ENCODE measurements at places on chromosomes 6 and 20.

DNA sequence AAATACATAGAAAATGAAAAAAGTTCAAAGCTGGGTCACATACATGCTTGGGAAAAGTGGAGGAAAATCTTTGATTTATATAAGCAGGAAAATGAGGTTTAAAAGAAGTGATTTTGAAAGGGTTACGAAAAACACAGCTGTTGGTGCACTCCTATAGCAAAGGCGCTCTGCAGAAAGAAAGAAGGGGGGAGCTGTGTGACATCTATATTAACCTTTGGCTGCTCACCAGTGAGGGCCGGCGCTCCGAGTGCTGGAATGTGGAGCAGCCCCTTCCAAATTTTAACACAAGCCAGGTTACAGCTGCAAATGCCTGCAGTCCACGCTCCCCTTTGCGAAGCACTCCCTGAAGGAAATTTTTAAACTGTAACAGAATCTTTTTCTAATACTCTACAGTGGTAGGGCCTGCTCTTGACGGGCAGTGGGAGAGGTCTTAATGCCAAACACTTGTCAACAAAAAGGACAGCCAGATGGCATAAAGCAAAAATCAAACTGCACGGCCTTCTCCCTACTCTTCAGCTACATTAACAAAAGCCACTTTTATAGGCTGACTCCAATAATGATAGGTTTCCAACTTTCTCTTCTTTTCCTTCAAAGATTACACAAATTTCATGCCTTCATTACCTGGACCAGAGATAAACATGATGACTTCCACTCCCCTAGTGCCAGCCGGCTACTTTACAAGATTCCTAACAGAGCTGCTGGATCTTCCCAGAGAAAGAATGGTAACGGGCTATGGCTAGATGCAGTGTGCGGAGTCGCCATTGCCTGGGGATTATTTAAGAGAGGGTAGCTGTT lies 4.8 kb downstream of the BMP7 start:
- peak; percentile 54 for DNase-seq

DNA sequence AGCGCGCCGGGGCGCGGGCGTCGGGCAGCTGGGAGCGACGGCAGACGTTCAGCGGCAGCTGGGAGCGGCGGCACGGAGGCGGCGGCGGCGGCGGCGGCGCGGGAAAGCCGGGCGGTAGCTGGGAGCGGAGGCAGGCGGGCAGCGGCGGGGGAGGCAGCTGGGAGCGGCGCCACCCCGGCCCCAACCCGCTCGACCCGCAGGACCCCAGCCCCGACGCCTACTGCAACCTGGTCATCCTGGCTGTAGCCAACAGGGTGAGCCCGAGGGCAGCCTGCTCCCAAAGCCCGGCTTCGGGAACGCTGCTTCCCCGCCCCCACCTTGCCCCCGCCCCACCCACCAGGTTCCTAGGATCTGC lies 8.9 kb downstream of the CCM2L start:
- peak; percentile 42 for DNase-seq

DNA sequence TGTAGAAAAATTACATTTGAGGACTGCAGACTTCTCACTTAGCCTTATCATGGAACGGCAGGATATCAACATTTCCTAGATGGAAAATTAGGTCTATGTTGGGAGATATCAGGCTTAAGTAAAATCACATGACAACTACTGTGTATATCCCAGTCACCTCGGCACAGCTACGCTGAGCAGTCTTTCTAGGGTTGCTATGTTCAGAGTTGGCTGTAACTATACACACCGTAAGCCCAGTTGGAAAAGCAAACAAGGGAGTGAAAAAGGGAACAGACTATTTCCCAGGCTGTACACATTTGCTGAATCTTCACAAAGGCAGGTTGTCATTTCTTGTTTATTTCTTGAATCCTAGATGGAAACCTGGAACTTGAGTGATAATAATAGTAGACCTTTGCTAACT lies 80.7 kb upstream of the PTPRK start:
- DNase-seq = no peak

DNA sequence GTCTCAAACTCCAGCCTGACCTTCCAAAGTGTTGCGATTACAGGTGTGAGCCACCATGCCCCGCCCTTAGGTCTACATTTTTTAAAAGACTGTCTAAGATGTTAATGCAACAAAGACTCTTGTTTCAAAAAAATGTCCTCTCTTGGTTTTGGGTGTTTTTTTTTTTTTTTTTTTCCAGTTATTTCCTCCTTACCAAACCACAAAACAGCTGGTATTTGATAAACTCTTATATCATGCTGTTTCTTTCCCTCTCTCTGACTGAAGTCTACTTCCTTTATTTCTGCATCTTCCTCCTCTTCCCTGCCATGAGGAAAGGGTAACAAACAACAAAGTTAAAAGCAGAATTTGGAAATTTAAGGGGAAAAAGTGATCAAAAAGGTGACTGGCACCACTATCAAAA lies 21.2 kb downstream of the STK38 start:
- DNase-seq = no peak

DNA sequence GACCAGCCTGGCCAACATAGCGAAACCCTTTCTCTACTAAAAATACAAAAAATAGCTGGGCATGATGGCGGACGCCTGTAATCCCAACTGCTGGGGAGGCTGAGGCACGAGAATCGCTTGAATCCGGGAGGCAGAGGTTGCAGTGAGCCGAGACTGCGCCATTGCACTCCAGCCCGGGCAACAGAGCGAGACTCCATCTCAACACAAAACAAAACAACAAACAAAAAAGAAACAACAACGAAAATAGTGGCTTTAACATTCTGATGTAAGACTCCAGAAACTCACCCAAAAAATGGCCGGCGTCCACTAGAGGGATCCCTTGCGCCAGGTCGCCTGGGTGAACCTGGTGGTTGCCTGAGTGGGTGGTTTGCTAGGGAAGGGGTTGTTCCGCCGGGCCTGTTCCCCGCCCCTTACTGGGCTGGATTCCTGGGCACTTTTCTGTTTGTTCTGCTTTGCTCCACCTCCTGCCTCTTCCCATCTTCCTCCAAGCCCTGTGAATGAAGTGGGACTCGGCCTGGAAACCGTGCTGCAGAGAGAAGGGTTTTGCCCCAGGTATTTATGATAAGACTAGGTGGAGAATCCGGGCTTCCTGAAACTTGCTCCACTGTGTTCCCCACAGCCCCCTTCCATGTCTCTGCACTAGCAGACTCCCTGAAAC lies 1.5 kb downstream of the PABPC1L start:
- DNase-seq = no peak

DNA sequence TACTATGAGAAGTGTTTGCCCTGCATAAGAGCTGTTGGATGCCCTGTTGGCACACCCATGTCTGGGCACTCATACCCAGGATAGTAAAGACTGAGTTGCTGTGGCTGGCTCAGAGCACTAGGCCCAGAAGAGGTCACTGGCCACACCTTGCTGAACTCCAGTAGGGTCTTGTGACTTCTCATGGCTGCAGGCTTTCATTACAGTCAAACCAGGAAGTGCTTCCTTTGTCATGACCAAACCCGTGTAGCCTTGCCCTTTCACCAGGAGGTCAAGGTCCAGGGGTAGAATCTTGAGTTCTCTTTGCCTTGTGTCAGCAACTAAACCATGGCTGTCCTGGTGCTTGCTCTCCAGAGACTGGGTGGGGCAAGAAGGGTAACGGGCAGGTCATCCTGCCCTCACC lies 49.5 kb downstream of the CD164 start:
- DNase-seq = no peak

DNA sequence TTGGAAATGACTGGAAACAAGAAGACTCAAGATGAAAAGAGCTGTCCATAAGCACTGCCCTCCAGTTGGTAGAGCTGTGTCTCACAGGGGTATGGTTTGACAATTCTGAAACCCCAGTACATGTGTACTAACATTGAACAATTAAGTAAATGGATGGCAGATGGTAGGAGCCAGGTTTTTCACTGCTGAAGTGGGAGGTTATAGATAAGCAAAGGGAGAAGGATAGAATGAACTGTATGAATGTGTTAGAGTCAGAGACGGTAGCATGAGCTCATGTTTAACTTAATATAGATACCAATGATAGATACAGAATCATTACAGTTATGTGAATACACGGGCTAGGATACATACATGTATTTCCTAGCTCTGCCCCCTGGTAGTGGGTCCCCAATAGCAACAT lies 95.0 kb upstream of the SIRPA start:
- DNase-seq = no peak

DNA sequence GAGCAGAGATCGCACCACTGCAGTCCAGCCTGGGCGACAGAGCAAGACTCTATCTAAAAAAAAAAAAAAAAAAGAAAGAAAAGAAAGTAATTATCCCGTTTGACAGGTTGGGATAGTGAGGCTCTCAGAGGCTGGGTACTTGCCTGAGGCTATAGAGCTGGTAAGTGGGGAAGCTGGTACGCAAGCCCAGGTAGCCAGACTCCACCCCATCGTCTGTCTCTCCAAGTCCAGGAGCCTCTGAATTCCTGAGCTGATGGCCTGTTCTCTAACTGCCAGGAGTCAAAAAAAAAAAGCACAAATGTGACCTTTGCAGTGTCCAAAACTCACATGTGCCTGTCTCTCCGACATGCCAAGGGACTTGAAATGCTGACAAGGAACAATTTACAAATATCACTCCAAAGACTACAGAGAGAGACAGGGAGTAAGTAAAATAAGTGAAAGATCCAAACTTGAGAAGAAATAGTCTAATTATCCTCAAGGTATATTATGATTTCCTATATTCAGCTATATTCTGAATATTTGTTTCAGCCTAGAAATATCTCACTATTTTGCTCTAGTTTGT lies 109.1 kb upstream of the SCAF8 start:
- DNase-seq = no peak

GRCh38 chr20:48283470-48284110 lies 498.3 kb upstream of the SULF2 start:
- DNase-seq = peak; percentile 69

DNA sequence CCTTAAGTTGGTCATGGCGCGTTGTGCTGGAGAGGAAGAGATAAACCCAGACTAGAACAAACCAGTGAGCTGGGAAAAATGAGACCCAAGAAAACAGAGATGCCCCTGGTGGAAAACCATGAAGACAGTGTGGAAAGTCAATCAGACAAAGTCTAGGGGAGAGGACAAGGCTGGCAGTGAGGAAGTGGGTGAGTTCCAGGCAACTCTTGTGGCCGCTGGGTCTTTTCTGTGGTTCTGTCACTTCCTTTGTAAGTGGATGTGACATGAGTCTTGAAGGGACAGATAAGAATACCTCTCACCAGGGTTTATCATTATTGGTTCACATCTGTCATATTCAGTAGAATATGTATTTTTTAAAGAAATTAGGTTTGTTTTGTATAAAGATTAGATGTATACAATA lies 738.4 kb downstream of the DHX35 start:
- no peak for DNase-seq

GRCh38 chr6:21064756-21065340 lies 528.7 kb upstream of the SOX4 start:
- no peak for DNase-seq

DNA sequence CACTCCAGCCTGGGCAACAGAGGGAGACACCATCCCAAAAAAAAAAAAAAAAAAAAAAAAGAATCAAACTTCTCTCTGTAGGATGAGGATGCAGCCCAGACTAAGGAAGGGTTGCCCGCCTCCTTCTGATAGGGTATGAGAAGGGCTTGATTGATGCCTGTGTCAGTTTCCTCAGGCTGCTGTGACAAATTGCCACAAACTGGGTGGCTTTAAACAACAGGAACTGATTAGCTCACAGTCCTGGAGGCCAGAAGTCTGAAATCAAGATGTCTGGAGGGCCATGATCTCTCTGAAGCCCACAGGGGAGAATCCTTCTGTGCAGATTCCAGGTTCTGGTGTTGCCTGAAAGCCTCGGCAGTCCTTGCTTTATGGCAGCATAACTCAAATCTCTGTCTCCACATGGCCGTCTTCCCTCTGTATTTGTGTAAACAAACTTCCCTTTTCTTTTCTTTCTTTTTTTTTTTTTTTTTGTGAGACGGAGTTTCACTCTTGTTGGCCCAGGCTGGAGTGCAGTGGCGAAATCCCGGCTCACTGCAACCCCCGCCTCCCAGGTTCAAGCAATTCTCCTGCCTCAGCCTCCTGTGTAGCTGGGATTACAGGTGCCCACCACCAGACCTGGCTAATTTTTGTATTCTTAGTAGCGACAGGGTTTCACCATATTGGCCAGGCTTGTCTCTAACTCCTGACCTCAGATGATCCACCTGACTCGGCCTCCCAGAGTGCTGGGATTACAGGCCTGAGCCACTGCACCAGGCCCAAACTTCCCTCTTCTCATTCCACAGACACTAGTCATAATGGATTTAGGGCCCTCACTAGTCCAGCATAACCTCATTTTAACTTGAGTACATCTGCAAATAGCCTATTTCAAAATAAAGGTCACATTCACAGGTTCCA lies 11.2 kb upstream of the CDK19 start:
- DNase-seq = no peak

GRCh38 chr20:6993011-6993410 lies 225.5 kb downstream of the BMP2 start:
- no peak for DNase-seq

DNA sequence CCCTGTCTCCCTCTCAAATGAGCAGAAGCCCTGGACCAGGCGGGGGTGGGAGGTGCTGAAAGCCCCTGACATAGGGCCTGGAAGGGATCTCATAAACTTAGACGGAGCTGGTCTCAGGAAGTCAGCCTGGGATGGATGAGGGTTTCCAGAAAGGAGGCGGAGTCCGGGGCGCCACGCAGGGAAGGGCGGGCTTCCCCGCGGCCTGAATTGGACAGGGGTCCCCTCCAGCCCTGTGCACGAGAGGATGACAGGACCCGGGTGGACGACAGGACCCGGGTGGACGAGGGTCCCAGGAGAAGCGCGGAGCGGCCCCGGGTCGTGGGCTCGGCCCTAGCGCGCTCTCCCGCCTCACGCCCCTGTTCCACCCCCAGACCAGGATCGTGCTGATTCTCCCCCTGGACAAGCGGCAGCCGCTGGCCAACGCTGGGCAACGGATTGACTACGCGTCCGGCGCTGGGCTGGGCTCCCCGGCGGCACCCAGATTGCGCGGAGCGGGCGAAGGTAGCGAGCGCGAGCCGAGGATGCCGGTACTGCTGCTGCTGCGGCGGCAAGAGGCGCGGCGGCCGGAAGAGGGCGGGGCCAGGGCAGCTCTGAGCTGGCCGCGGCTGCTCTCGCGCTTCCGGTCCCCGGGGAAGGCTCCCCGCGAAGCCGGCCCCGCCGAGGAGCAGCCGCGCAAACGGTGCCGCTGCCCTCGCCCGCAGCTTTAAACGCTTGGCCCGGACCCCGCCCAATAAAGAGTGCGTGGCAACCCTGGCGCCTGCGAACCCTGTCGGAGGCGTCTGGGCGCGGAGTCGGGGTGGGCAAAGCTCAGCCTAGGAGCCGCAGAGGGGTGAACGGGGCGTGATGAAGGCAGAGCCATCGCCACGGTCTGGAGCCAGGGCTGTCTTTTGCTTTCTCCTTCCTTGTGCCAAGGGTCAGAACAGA lies 1.3 kb downstream of the C20orf144 start:
- peak; percentile 93 for DNase-seq

- DNase-seq = no peak
These were observed 410.7 kb upstream of the JAG1 start for GRCh38 chr20:11084508-11084907.

GRCh38 chr6:28090917-28091586 lies 10.7 kb downstream of the ZNF165 start:
- DNase-seq = peak; percentile 60

DNA sequence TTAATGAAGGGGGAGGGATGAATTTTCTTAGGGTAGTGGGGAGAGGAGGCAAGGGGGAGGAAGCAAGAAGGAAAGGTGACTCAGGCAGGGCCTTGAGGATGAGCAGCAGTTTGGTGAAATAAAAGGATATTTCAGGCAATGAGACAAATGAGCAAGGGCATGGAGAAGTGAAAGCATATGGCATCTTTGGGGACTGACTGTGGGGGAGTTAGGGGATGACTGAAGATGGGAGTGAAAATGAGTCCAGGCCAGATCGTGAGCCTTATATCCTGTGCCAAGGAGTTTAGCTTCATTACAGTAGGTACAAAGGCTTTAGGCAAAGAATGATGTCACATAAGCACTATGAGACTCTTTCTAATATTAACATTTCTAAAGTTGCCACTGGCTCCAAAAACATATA lies 51.9 kb downstream of the ILRUN start:
- no peak for DNase-seq
